ENCODE measurements at places on chromosomes 13 and 19.
A peak's percentile ranks its signal among the peaks of the same experiment; 100 is the strongest.

- ATAC-seq, result no peak
Measured at GRCh38 chr19:39263912-39264305, 4.3 kb upstream of the IFNL2 start.

DNA sequence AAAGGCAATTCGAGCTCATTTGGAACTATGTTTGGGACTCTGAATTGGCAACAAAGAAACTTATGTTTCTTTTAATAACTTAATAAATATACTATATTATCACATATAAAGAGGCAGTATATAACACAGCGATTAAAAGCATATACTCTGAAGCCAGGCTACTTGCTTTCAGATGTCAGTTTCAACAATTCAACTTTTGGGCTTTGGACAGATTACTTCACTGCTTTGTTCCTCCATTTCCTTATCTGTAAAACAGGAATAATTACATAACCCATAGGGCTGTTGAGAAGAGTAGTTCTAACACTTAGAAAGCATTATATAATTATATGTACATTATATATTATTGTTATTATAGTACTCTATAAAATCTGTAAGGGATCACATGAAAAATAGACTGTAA lies 107.2 kb downstream of the EDNRB start:
- no peak for ATAC-seq

- ATAC-seq, result no peak
Measured at GRCh38 chr13:99572921-99573320, 71.6 kb downstream of the TM9SF2 start.

DNA sequence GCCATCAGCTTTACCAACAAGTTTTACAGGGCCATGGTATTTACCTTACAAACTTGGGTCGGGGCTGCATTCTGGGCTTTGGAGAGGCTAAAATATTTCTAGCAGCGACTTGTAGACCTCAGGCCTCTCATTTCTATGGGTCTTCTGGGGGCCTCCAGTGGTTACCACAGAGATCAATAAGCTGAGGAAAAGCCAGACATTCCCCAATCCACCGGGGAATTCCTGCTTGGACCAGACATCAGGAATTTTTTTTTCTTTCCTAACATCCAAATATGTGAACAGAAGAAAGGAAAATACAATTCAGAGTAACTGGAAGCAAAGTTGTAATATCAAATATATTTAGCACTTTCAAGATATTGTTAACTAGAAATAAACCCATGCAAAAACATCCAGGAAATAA lies 1.5 kb downstream of the DZIP1 start:
- no peak for ATAC-seq

DNA sequence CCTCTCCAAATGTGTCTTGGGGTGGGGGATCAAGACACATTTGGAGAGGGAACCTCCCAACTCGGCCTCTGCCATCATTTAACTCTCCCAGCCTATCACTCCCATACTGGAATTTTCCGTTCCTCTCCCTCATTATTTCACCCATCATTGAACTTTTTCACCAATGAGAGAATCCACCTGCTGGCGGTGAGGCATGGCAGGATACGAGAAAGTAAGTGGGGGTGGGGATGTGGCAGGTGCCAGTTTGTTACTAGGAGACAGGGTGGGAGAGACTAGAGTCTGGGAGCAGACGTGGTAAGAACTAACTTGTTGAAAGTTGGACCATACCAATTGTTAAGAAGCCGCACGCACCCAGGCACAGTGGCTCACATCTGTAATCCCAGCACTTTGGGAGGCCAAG lies 6.9 kb downstream of the GIPR start:
- ATAC-seq, result no peak

DNA sequence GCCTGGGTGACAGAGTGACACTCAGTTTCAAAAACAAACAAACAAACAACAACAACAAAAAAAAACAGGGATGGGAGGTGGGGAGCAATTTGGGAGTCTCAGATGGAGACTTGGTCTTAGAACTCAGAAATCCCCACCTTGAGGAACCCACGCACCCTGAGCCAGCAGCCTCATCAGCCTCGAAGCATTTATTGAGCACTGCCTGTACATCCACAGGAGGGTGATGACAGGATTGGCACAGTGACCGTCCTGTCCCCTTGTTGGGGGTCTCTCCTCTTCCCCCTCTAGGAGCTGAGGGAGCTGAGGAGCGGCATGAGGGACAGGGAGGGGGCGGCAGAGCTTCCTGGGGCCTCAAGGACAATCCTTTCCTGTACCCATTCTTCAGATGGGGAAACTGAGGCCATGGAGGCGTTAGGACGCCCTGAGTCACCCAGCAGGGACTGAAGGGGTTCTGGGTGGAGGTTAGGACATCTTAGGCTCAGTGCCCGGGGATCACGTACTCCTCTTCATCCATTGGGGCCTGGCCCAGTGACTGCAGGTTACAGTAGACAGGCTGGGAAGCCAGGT lies 5.6 kb downstream of the GDF15 start:
- ATAC-seq, result no peak

DNA sequence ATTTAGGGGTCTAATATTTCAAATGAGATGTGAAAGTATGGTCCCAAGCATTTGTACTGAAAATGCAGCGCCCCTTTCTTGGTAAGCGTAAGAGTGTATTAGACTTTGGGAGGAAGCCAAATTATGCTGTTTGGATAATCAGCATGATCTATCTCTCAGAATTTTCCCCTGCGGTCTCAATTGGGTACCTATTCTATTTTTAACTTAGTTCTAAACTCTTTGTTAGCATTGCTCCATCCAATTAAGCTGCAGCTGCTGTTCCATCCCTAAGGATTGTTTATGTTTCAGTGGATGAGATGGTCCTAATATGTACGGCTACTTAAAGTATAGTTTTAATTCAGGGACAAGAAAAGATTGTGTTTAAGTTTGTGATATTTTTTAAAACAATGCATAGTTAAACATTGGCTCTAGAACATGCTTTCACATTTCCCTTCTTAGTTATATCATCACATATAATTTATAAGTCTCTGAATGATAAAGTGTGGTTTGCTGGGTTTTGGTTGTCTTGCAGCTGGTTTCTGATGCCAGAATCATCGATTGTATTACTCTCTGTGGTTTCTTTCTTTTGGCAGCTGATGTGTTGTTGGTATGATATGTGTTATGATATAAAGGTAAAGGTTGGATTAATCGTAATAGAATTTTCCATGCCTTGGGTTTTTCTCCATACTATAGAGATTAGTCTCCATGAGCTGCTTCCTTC lies 15.0 kb downstream of the POLR1D start:
- ATAC-seq, result peak; percentile 76

DNA sequence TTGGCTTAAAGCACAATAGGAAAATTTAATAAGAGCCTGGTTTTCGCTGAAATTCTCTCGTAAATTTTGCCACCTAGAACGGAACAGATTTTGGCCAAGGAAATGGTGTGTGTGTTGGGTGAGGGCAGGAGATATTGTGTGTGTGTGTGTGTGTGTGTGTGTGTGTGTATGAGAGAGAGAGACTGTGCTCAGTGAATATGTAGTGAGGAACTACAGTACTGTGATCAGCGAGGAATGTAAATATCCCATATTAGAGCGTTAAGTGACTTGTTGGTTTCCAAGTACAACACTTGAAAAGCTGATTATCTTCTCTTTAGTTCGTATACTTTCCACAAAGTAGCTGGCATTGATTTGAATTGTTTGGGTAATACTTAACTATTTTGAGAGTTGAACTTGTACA lies 738.9 kb downstream of the PCDH9 start:
- ATAC-seq, result no peak

DNA sequence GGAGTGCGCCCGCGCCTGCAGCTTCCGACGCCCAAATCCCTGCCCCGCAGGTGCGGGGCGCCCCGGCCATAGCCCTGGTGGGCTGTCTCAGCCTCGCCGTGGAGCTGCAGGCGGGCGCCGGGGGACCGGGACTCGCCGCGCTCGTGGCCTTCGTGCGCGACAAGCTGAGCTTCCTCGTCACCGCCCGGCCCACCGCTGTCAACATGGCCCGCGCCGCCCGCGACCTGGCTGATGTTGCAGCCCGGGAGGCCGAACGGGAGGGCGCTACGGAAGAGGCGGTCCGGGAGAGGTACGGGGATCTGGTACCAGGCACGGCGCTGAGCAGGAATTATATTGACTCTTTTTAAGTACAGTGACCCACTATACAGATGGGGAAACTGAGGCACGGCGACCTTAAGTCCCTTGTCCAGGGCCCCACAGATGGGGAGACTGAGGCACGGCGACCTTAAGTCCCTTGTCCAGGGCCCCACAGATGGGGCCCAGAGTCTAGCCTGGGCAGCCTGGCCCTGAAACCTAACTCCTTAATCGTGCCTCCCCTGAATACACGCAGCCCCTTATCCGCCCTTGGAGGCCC lies 586 bp downstream of the MRI1 start:
- peak; percentile 67 for ATAC-seq

- ATAC-seq, result no peak
Measured at GRCh38 chr13:54029226-54029625, 1000.6 kb downstream of the OLFM4 start.

- no peak for ATAC-seq
Measured at GRCh38 chr13:94122300-94122915, 357.1 kb downstream of the DCT start.

- no peak for ATAC-seq
Measured at GRCh38 chr13:99062593-99062992, 84.7 kb upstream of the DOCK9 start.

GRCh38 chr13:113802761-113803160 lies 43.7 kb downstream of the TMEM255B start:
- no peak for ATAC-seq

DNA sequence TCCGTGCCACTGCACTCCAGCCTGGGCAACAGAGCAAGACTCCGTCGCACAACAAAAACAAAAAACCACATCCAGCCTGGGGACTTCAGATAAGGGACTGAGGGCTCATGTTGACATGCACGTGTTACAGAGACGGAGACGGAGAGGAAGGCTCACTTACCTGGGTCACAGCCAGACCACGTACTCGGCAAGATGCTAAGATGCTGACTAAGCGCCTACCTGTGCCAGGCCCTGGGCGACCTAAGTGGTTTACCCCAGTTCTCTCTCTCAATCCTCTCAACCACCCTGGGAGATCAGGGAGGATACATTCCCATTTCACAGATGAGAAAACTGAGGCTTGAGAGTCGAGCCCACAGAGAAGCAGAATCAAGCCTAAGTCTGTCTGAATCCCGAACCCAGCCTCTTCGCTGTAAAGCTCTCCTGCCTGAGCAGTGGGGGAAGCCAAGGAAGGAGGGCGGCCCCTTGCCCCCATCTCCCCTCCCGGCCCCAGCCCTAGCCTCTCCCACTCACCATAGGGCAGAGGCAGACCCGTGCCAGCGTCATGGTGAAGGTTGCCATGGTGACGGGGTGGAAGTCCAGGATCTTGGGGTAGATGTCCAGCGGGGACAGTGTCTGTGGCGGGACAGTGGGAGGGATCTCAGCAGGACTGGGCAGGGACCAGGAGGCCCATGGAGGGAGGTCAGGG lies 13.5 kb downstream of the ERCC2 start:
- ATAC-seq, result no peak

GRCh38 chr13:82878536-82878935 lies 1003.7 kb downstream of the SLITRK1 start:
- no peak for ATAC-seq

- ATAC-seq, result no peak
Measured at GRCh38 chr13:67880916-67881315, 650.8 kb upstream of the PCDH9 start.

DNA sequence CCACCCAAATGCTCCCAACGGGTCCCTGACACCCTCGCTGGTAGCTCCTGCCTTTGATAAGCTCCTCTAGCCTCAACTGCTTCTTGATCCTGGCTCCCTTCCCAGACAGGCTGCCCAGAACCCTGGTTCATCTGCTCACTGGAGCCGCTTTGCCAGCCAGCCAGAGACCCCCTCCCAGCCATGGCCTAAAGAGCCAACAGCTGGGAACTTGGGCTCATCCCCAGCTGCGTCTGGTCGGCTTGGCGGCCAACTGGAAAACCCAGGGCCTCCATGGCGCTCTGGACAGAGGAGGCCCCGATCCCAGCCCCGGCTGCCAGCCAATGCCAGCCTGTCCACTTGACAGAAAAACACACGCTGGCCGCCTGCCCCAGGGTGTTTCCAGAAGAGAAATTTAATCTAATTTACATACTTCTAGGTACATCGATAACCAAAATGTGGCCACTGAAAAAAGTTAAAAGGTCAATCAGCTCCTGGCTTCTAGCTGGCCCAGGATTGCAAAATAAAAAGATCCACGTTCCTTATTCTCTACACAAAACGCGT lies 3.0 kb upstream of the AKAP8L start:
- no peak for ATAC-seq

DNA sequence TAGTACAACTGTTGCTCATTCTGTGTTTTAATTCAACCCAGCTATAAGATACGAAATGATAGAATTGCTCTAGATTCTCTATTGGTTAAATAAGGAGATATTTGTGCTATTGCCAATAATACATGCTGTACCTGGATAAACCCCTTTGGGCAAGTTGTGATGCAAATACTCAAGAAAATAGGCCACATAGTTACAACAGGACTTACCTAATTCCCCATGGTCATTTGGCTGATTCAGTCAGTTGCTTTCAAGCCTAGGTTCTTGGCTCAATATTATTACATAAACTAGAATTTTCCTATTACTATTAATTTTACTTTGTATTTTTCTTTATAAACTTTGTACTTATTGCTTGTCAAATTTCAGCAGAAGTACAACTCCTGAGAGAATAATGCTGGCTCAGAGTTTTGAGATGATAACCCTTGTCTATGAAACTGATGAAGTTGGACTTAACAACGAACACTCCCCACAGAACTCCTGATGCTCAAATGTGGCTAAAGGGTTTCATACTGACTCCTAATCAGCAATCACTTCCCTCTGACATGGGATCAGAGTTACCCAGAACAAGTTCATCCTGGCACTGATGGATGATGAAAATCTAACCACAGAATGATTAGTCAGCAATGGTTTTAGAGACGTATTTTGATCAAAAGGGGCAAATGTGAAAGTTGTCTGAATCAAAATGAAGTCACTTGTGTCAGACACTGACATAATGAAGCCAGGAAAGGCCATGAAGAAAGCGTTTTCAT lies 221.1 kb downstream of the ITGBL1 start:
- no peak for ATAC-seq

- no peak for ATAC-seq
Measured at GRCh38 chr13:98752467-98753290, at the start of gene SLC15A1. TSS of gene SLC15A1 (minus strand) at chr13:98752672. CDS start at chr13:98752598, 74 bp downstream.

DNA sequence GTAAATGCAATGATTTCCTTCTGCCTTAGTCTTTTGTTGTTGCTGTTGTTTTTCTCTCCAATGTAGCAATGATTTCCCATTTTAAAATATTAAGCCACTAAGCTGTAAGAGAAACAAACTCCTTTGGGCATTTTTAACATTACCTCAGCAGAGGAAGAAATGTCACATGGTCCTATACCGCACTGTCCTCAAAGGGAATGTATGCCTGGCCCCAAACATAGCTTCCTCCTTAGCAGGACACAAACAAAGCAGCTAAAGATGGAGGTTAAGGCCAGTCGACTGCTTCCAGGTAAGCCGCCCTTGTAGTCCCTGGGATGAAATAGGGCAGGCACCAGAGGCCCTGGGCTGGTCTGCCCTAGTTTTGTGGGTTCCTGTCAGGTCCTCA lies 249.0 kb downstream of the TSHZ3 start:
- no peak for ATAC-seq

GRCh38 chr13:102128216-102128810 lies 273.5 kb downstream of the FGF14 start:
- ATAC-seq, result no peak

DNA sequence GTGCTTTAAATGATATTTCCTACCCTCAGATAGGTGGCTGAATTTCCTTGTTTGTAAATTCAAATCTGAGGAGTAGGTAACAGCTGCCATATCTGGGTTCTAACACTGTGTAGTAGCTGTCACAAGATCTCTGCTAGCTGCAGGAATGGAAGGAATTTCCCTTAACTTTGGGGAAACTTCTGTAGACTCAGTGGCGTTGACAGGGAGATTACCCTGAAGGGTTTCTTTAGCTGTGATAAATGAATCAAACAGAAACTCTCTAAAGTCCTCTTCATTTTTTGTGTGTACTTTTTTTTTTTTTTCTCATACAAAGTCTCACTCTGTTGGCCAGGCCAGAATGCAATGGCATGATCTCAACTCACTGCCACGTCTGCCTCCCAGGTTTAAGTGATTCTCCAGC lies 5.3 kb upstream of the EPSTI1 start:
- peak; percentile 27 for ATAC-seq

Measured in activated CD4-positive, CD25-positive, alpha-beta regulatory T cell treated with anti-CD3 and anti-CD28 coated beads, Interleukin-2, amount 50 U/mL, for 24 hours (primary cell).